ENCODE measurements at places on chromosomes 12 and 14. TPM values are rescaled to one million over a fixed set of nuclear protein-coding genes. Genes with fewer than 3 reads are reported as not detected.

DNA sequence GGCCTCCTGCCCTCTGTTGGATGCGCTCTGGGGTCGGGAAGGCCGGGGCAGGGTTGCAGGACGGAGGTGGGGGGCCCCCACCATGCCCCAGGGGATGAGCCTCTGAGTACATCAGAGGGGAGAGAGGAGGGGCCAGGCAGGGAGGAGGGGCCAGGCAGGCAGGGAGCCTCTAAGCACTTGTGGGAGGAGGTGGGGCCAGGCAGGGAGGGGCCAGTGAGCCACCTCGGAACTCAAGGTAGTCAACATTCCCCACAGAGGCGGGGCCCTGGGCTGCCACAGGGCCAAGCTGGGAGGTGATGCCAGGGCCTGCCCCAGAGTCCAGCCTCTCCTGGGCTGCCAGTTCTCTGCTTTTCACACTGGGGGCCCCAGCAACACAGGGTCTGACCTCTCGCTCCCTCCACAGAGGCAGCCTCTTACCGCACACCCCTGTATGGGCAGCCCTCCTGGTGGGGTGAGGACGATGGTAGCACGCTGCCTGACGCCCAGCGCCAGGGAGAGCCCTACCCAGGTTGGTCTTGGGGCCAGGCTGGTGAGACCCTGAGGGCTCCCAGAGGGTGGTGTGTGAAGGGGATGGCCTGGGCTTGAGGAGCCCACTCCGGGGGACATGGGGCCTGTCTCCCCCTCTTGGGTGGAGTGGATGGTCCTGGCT lies 17.4 kb downstream of the CEP170B start:
- H3K36me3 ChIP-seq = peaks cover 64% of the 10 kb centered on the region
- H3K27me3 ChIP-seq = no peaks in the 10 kb centered on the region
- no peak overlapping the region for H3K27ac ChIP-seq
- DNase-seq = peak; percentile 54
- H3K4me3 ChIP-seq = no peak overlapping the region
- no peaks in the 10 kb centered on the region for H3K4me1 ChIP-seq

DNA sequence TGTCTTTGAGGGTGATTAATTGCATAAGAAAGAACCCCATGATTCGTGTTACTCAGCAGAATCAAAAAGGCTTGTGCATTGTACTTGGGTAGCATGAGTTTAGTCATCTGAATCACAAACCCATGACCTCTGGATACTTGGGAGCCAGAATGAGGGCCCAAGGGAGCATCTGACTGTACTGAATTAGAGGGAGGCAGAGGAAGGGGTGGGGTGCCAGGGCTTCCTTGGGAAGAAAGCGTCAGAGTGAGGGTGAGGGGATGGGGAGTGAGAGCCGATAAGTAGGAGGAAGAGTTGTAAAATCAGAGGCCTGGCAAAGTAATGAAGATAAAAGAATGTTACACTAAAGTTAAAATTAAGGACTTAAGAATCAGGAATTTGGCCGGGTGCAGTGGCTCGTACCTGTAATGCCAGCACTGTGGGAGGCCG lies 29.8 kb downstream of the GPRC5D start:
- H3K27me3 ChIP-seq = no peaks in the 10 kb centered on the region
- peaks cover 12% of the 10 kb centered on the region for H3K4me1 ChIP-seq
- H3K4me3 ChIP-seq = no peak overlapping the region
- DNase-seq = peak; percentile 58
- H3K36me3 ChIP-seq = no peaks in the 10 kb centered on the region
- H3K27ac ChIP-seq = no peak overlapping the region

- no peaks in the 10 kb centered on the region for H3K27me3 ChIP-seq
- H3K4me3 ChIP-seq = no peak overlapping the region
- H3K27ac ChIP-seq = no peak overlapping the region
- H3K36me3 ChIP-seq = no peaks in the 10 kb centered on the region
Observed at GRCh38 chr14:78227248-78228077, 57.3 kb downstream of the NRXN3 start.

DNA sequence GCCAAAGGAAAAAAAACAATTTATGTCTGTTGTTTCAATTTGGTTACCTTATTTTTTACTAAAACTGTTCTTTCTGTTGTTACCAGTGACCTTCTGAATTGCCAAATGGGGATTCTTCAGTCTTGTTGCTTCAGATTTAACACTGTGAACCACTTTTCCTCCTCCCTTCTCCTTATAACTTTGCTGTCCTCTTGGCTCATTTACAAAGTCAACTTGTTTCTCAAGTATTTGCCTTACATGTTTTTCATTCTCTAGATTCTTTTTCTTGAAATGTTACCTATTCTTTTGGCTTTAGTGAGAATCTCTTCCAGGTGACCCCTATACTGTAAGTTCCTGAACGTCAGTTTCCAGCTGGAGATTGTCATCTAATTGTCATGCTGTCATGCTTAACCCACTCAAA lies 19.4 kb downstream of the FUT8 start:
- H3K36me3 ChIP-seq = no peaks in the 10 kb centered on the region
- no peak overlapping the region for H3K27ac ChIP-seq
- H3K27me3 ChIP-seq = no peaks in the 10 kb centered on the region
- no peak for DNase-seq
- H3K4me1 ChIP-seq = no peaks in the 10 kb centered on the region

GRCh38 chr14:45649051-45649450 lies 396.0 kb upstream of the MIS18BP1 start:
- H3K36me3 ChIP-seq = no peaks in the 10 kb centered on the region
- H3K4me3 ChIP-seq = no peak overlapping the region
- no peak overlapping the region for H3K27ac ChIP-seq
- no peak for DNase-seq
- H3K4me1 ChIP-seq = no peaks in the 10 kb centered on the region

DNA sequence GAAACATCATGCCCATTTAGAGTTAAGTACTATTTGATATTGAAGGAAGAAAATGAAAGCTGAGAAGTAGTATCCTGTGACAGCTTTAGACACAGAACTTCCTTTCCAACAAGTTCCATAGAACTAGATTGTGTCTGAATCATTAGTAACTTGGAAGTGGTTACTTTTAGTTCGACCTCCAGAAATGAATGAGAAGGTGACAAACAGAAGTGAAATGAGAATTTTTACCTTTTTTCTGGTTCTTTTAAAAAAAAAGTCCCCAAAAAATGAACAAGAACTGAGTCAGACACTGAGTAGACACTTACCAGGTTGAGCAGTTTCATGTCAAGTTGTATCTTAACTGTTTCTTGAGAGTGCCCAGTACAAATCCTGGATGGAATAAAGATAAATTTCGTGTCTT lies 3.0 kb downstream of the ATP6V0A2 start:
- H3K27me3 ChIP-seq = no peaks in the 10 kb centered on the region
- peaks cover 15% of the 10 kb centered on the region for H3K36me3 ChIP-seq
- no peak overlapping the region for H3K27ac ChIP-seq
- H3K4me3 ChIP-seq = no peak overlapping the region
- no peak for DNase-seq

DNA sequence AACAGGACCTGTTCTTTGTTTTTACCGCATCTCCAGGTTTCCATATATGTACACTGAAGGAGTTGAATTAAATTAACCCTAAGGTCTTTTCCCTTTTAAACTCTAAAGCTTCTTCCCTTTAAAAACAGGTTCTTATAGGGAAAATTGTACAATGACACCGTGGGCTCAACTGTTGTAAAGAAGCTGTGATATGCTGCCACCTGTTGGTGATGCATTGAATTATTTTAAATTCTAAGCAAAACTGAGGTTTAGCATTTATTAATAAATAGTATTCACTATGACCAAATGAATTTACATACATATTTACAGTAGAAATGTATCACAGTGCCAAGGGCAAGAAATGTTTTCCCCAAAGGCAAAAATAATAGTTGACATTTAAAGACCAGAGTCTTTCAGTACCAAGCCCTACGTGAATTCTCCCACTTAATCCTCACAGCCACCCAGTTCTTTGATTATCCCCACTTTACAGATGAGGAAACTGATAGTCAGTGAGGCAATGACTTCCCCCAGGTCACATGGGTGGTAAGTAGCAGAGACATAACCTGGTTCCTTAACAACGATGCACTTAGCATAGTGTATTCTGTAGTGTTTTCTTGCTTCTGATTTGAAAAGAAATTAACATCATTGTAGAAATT lies 35.7 kb upstream of the TMEM263 start:
- H3K4me1 ChIP-seq = no peaks in the 10 kb centered on the region
- H3K4me3 ChIP-seq = no peak overlapping the region
- no peaks in the 10 kb centered on the region for H3K36me3 ChIP-seq
- DNase-seq = no peak
- H3K27ac ChIP-seq = no peak overlapping the region

GRCh38 chr12:4663971-4664505 lies 15.1 kb downstream of the NDUFA9 start:
- H3K27me3 ChIP-seq = no peaks in the 10 kb centered on the region
- no peak overlapping the region for H3K4me3 ChIP-seq
- peaks cover 73% of the 10 kb centered on the region for H3K36me3 ChIP-seq
- H3K4me1 ChIP-seq = no peaks in the 10 kb centered on the region
- no peak overlapping the region for H3K27ac ChIP-seq
- no peak for DNase-seq

DNA sequence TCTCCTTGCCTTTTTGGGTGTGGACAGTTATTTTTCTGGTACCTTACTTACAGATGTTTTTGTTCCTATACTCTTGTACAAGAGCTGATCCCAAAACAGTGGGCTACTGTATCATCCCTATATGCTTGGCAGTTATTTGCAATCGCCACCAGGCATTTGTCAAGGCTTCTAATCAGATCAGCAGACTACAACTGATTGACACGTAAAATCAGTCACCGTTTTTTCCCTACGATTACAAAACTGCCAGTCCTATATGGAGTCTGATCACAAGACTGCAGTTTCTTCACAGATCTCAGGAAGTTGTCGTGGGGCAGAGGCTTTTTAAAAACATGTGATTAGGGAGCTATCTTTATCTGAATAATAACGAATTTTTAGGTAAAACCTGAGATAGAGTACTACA lies 1.3 kb downstream of the LYSET start:
- H3K36me3 ChIP-seq = peaks cover 6% of the 10 kb centered on the region
- no peak for DNase-seq
- peak overlapping the region; percentile 99 for H3K4me3 ChIP-seq
- H3K27me3 ChIP-seq = no peaks in the 10 kb centered on the region

DNA sequence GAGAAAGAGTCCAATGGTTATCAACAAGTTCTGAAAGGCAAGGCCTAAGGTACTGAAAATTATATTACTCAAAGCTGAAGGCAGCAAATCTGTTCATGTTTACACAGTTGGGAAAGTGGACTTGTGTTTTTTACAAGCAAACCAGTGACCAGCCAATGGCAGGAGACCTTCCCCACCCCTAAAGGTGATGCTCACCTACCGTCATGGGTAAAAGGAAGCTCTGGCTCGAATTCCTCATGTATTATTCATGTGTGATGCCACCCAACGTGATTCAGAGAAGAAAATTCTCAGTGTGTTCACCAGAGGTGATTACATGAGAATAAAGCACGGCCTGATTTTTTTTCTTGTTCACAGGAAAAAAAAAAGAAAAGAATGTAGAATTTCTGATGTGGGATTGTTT lies 1161.2 kb upstream of the SEL1L start:
- no peaks in the 10 kb centered on the region for H3K36me3 ChIP-seq
- H3K27me3 ChIP-seq = no peaks in the 10 kb centered on the region
- no peak overlapping the region for H3K27ac ChIP-seq
- H3K4me3 ChIP-seq = no peak overlapping the region
- no peak for DNase-seq
- H3K4me1 ChIP-seq = no peaks in the 10 kb centered on the region

DNA sequence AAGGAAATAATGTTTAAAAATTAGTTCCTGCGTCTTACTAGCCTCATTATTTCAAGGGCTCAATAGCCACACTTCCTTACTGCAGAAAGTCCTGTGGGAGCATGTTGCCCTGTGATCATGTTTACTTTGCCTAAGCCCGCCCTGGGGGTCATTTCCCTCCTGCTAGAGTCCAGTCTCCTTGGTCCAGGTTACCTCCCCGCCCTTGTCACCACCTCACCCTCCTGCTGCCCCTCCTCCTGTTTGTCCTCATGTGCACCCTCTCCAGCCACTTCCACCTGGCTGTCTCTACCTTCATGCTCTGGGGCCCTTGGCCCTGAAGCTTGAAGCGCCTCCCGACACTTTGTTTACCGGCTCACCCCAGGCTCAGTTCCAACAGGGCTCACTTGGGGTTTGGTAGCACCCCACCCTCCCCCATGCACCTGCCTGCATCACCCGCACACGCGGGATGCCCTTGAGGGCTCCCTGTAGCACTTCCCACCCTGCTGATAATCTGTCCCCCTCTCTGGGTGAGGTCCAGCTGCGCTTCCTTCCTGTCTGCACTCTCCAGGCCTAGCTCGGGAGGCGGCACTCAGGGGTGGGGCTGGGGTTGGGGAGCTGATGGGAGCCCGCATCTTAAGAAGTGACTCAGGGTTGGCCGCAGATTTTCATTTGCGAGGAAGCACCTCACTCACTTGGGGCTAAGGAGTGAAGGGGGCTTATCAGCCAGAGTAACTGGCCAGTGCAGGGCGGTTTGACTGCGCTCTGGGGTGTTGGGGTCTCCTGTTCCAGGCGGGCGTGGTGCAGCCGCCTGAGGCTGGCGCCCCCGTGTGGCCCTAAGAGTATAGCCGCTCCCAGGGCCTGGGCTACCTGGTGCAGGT lies 40.1 kb downstream of the SMIM41 start:
- no peaks in the 10 kb centered on the region for H3K4me1 ChIP-seq
- H3K4me3 ChIP-seq = no peak overlapping the region
- no peaks in the 10 kb centered on the region for H3K27me3 ChIP-seq
- no peaks in the 10 kb centered on the region for H3K36me3 ChIP-seq

GRCh38 chr14:73245480-73246325 lies 8.4 kb downstream of the PAPLN start:
- no peaks in the 10 kb centered on the region for H3K27me3 ChIP-seq
- H3K36me3 ChIP-seq = no peaks in the 10 kb centered on the region
- no peaks in the 10 kb centered on the region for H3K4me1 ChIP-seq
- H3K27ac ChIP-seq = no peak overlapping the region
- DNase-seq = no peak

GRCh38 chr14:59342516-59343484 lies 122.4 kb downstream of the GPR135 start:
- H3K4me1 ChIP-seq = no peaks in the 10 kb centered on the region
- no peak overlapping the region for H3K4me3 ChIP-seq
- no peaks in the 10 kb centered on the region for H3K27me3 ChIP-seq
- no peaks in the 10 kb centered on the region for H3K36me3 ChIP-seq
- peak overlapping the region; percentile 85 for H3K27ac ChIP-seq
- no peak for DNase-seq

- no peak overlapping the region for H3K27ac ChIP-seq
- no peaks in the 10 kb centered on the region for H3K27me3 ChIP-seq
- no peak for DNase-seq
- no peaks in the 10 kb centered on the region for H3K36me3 ChIP-seq
Observed at GRCh38 chr14:77190977-77191376, 9.4 kb downstream of the TMEM63C start.

GRCh38 chr12:12837025-12837812 lies 24.1 kb downstream of the DDX47 start:
- no peak overlapping the region for H3K4me3 ChIP-seq
- no peaks in the 10 kb centered on the region for H3K27me3 ChIP-seq
- H3K27ac ChIP-seq = no peak overlapping the region
- no peaks in the 10 kb centered on the region for H3K4me1 ChIP-seq
- peaks cover 4% of the 10 kb centered on the region for H3K36me3 ChIP-seq
- DNase-seq = peak; percentile 16

GRCh38 chr12:3746758-3747157 lies 6.2 kb downstream of the CRACR2A start:
- no peak for DNase-seq
- no peaks in the 10 kb centered on the region for H3K36me3 ChIP-seq
- H3K27me3 ChIP-seq = no peaks in the 10 kb centered on the region
- H3K4me3 ChIP-seq = no peak overlapping the region
- no peaks in the 10 kb centered on the region for H3K4me1 ChIP-seq
- no peak overlapping the region for H3K27ac ChIP-seq

The LRRK2 gene
- total RNA-seq = 14.3 TPM

The MMP19 gene
- 37.5 TPM for total RNA-seq

The RPS6KL1 gene
- total RNA-seq = 12.1 TPM

The OLR1 gene
- 2.1 TPM for total RNA-seq

The CTSG gene
- not detected for total RNA-seq

The RFX4 gene
- total RNA-seq = not detected
